Central memory CD8-positive, alpha-beta T cell (primary cell): ENCODE measurements at places on chromosomes 7 and 10.

- no peak for DNase-seq
These were observed 499.1 kb upstream of the NRP1 start for GRCh38 chr10:33833566-33833965.

- DNase-seq: no peak
These were observed 220.5 kb downstream of the CDK14 start for GRCh38 chr7:90816511-90817142.

- no peak for DNase-seq
These were observed 12.3 kb upstream of the DLD start for GRCh38 chr7:107878636-107879035.

GRCh38 chr7:114590298-114590697, 175.7 kb downstream of the FOXP2 start:
- DNase-seq: no peak

- DNase-seq: no peak
These were observed 11.1 kb downstream of the SLC35G1 start for GRCh38 chr10:93904901-93905300.

DNA sequence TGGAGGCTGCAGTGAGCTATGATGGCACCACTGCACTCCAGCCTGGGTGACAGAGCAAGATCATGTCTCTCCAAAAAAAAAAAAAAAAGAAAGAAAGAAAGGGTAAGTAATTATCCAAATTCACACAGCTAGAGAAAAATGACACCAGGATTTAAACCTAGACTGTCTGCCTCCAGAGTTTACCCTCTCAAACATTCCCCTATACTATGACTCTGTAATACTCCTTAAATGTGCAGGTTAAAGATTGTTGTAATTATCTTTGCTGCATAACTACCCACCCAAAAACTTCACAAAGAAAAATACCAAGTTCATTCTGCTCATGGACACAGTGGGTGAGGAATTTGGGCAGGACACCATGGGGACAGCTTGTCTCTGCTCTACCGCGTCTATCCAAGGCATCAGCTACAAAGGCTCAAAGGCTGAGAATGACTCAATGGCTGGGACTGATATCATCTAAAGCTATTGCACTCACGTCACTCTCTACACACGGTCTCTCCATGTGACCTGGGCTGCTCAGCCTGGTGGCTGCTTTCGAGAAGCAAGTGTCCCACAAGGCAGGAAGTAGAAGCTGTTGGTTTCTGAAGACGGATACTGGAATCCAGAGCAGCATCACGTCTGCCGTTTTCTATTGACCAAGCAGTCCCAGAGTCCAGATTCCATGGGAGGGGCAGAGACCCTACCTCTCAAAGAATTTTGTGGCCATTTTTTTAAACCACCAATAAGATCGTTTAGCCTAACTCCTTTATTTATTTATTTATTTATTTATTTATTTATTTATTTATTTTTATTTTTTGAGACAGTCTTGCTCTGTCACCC, 185.7 kb upstream of the AUTS2 start:
- no peak for DNase-seq

DNA sequence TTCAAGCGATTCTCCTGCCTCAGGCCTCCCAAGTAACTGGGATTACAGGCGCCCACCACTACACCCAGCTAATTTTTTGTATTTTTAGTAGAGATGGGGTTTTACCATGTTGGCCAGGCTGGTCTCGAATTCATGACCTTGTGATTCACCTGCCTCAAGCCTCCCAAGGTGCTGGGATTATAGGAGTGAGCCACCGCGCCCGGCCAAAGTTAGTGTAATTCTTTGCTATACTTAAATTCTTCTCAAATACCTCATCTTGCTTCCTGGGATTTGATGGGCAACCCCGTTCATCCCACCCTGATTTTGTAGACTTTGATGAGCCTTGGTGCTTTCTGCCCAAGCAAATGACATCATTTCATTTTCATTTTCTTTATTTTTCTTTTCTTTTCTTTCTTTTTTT, 54.5 kb downstream of the PAX2 start:
- DNase-seq: no peak

DNA sequence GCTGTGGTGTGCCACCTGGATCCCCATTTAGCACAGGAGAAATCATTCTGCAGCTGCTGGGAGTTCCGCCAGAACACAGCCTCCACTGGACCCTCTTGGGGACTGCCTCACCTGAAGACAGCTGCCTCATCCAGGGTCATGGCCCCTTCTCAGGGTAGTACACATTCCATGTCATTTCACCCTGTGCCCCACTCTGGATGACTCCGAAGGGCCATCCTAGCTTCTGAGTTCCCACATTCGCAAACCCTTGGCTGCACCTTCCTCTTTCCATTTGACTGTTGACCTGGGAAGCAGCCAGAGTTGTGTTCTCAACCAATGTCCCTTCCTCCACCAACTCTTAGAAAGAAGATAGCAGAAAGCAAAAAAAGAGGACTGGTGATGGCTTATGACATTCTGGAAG, 125.6 kb upstream of the TBX20 start:
- no peak for DNase-seq

DNA sequence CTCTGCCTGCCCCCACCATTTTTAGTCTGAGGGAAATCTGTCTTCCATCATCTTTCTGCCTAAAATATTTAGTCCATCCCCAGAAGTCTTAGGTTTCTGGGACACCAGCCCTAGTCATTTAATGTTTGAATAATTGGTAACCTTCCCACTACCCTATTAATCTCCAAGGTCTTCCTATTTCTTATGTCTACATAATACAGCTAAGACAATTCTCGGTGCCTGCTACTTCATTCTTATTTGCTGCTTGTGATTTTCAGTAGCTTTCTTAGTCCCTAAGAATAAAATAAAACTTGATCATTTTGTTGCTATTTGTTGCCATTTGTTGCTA, 11.1 kb downstream of the RALA start:
- no peak for DNase-seq

- DNase-seq: no peak
These were observed 9.7 kb upstream of the EDRF1 start for GRCh38 chr10:125709553-125710474.

- no peak for DNase-seq
These were observed 10.6 kb upstream of the BPGM start for GRCh38 chr7:134636008-134636449.

DNA sequence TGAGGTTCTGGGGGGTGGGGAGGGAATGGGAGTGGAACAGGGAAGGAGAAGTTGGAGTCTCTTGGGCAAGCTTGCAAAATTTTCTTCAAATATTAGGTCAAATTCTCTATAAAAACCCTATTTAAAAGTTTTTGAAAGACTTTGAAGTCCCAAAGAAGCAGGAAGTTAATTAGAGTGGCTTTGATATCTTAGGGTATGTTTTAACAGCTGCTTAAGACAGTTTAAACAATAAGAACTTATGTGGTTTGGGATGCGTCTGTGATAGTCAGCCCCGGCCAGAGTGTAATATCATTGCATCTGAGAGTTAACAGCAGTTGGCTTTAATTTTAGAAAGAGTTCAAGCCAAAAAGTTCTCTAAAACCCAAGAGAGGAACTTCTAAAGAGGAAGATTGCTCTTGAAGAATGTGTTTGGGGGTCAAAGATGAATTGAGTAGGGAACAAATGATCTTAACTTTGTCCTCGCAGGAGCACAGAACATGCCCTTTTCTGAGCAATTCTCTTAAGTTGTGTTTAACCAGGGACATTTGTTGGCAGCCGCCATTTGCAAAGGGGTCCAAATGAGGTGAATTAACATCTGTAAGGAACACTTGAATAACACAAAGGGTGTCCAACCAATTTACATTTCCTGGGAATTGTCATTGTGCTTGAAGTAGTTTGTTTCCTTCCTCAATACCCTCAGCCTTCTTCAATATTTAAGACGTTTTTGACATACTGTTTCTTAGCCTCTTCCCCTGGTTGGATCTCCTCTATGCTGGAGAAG, 182.4 kb downstream of the PTEN start:
- DNase-seq: no peak

GRCh38 chr10:16439295-16439694, 2.5 kb downstream of the PTER start:
- DNase-seq: no peak

DNA sequence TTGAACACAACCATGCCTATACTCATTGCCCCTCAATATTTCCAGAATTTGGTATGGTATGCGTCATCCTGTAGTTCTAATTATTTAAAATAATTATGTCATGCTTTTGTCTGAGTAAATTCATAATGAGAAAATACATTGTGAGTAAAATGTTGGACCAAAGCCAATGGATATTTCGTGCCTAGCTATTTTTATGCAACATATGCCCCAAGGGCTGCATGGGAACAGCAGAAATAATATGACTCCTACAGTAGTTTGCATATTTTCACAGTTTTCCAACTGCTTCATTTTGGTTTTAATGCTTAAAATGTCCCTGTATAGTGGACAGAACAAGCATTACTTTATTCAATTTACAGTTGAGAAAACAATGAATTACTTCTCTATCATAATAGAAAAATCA, 1115.6 kb upstream of the GHITM start:
- DNase-seq: no peak

GRCh38 chr7:107579554-107579884, 527 bp upstream of the BCAP29 start:
- DNase-seq: no peak

- no peak for DNase-seq
These were observed 69.9 kb downstream of the TMEM106B start for GRCh38 chr7:12281038-12281437.
